ENCODE measurements at places on chromosomes 5 and 9.

DNA sequence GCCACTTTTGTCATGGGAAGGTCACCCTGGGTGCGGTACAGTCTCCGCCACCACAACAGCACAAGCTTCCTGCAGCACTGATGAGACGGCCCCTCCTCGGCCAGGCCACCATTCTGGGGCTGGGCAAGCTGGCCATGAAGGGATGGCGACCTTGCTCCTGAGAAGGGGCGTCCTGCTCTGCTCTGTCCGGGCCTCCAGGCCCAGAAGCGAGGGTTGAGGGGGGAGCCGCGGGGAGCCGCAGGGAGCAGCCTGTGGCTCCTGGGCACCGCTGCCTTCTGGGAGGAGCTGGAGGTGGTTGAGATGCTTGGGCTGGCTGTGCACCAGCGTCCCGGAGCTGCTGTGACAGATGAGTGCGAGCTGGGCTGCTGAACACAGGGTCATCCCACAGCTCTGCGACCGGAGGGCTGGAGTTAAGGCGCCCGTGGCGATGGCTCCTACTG is 84.3 kb upstream of the RAPGEF1 start:
- no peak for DNase-seq

GRCh38 chr5:6525910-6526309 is 77.3 kb downstream of the UBE2QL1 start:
- no peak for DNase-seq

- DNase-seq = no peak
Observed at GRCh38 chr9:108606401-108606800, 249.4 kb downstream of the ACTL7B start.

- no peak for DNase-seq
Observed at GRCh38 chr5:58322453-58322852, 137.4 kb downstream of the PLK2 start.

DNA sequence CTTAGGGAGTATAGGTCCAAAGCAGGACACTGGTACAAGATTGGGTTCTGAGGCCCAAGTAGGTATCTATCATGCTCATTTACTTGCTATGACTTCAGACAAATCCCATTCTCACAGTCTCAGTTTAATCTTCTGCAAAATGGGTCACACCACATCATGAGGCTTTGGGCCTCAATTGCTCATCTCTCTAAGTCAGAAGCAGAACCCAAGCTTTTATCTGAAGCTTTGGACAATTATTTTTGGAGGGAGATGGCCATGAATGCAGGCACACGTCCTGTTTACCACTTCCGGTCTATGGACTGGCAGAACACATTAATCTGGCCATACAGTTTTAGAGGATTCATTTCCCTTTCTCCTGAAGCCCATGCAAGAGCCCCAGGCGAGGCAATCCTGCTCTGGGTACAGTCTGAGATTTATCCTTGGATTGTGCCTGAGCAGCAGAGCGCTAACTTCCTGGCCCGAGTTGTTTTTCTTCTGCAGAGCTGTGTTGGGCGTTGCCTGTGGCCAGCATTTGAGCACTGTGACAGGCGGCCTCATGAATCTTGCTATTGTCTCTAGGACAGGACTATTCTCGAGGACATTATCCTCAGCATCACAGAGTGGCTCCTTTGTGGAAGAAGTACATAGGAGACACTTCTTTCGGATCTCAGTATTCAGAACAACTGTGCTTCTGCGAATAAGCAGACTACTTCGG is 16.1 kb downstream of the SLC22A4 start:
- no peak for DNase-seq

DNA sequence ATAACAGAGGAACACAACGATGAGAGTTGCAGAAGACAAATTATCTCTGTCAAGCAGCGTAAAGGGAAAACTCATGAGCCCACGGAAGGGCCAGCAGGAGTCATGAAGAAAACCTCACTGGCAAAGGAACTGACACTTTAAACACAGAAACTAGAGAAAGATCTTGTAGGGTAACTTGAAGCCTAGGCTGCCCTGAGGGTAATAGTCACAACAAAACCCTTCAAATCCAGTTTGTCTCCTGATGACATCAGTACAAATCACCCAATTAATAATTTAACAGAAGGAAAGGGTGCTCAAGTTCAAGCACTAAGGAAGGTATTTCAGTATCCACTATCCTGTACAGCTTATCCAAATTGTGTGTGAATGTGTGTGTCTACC is 549.1 kb downstream of the MTRR start:
- no peak for DNase-seq

DNA sequence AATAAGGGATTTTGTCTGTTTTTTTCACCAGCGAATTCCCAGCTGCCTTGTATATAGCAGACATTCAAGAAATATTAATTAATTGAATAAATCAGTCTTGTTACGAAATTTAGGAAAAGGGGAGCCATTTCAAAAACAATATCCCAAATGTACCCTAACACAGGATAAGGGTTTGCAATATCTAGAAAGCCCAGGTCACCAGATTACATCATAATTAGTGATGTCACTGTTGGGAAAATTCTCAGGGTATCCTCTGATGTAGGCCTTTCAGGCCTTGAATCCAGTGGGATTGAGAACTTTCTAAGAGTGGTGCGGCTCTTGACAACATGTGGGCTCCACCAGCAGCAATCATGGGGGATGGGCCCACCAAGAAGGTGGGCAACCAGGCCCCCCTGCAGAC is at the start of gene ACTL7A:
Gene ACTL7A (plus strand): TSS at position 270 of the 400 bp plus-strand sequence. CDS start 57 bp downstream, at position 327.
- DNase-seq = no peak

DNA sequence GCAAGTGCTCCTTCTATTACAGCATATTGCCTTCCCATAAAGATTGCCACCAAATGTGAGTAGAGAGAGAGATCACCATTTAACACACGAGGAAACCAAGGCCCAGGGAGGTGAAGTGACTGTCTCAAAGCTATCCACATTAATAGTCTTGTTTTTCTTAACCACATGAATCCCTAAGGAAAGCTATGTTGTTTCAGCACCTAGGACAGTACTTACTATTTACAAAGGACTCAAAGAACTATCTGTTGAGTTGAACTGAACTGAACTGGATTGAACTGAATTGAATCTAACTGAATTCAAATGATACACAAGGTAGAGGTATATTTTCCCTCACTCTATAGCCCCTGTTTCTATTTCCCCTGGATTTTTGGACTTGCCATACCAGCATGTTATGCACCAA is 430.4 kb downstream of the CAAP1 start:
- DNase-seq = no peak

DNA sequence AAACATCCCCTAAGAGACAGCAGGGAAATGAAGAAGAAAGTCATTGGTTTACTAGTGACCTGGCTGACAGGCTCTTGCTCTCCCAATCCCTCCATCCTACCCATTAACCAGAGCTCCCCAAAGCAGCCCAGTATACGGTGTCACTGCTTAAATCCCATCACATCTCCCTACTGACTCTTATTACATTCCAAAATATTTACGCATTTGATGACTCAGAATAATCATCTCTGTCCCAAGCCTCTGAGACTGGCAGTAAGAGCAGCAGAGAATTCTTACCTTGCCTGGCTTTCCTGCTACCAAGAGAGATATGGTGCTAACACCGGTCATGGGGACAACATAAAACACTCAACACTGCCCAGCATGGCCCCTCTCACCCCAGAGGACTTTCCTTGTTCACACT is 20.2 kb upstream of the WHRN start:
- DNase-seq = no peak

Measured in stimulated activated CD8-positive, alpha-beta memory T cell treated with anti-CD3 and anti-CD28 coated beads, Interleukin-7, amount 100 ng/mL, for 24 hours (primary cell).